ENCODE measurements at places on chromosomes 5 and 9.

GRCh38 chr9:93305497-93306020 lies 121.6 kb downstream of the WNK2 start:
- no peak for DNase-seq

DNA sequence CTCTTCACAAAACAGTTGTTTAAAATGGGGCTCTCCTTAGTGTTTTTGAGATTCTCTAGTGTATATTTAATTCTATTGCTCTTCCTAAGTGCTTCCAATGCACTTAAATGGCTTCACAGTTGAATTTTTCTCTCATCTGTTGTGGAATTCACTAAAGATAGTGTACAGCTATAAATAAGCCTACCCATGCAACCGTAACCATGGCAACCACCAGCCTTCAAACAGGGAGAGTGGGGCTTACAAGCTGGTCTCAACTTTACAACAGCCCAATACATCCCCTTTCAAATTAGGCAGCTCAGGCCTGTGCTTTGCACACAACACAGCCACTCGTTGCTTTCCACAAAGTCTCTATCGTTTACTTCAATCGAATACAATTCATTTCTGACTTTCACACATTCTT lies 144.0 kb upstream of the PLPPR1 start:
- no peak for DNase-seq

GRCh38 chr5:12284604-12285003 lies 380.4 kb upstream of the CTNND2 start:
- no peak for DNase-seq

GRCh38 chr9:16787724-16788123 lies 82.7 kb downstream of the BNC2 start:
- no peak for DNase-seq

DNA sequence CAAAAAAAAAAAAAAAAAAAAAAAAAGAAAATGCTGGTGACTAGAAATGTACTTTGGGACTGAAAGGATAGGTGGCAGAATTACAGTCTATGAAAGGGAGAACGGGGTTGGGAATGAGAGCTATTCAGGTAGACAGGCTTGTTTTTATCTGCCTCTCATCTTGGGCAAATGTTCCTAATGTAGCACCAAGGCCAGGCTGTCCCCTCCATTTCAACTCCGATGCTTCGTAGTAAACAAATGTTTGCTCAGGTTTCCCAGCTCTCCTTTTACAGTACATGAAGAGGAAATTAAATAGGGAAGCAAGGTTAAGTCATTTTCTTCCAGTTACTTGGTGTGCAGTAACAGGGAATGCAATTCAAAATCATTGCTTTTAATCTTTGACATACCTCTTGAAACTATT lies 4.4 kb upstream of the BASP1 start:
- DNase-seq: no peak

GRCh38 chr9:21709464-21710058 lies 92.9 kb upstream of the MTAP start:
- peak; percentile 61 for DNase-seq

DNA sequence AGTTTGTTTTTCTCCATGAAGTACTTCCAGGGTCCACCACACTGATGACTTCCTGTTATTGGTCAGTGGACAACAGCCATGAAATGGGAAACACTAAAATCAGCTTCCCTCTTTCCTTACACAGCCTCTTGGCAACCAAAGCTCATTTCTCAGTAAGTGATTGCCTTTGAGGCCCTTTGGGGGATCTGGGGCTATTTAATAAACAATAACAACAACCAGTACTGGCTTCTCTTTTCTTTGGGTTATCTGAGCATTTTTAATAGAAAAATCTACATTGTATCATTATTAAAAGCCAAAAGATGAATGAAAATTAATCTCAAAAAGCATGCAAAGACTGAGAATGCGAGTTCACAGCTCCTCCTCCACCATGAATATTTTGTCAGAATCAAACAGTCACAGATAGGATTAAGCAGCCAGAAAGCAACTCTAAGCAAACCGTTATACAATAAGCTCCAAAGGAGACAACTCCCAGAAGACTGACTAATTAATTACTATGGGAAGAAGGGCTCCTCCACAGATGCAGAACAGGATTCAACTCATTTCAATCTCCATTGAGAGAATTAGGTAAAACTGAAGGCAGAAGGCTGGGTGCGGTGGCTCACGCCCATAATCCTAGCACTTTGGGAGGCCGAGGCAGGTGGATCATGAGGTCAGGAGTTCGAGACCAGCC lies 68.3 kb downstream of the SERINC5 start:
- no peak for DNase-seq

All from activated CD4-positive, CD25-positive, alpha-beta regulatory T cell (primary cell).